ENCODE measurements at places on chromosomes 6 and 20.

- DNase-seq = peak; percentile 62
These were observed 180.3 kb downstream of the CDH26 start for GRCh38 chr20:60138256-60139220.

DNA sequence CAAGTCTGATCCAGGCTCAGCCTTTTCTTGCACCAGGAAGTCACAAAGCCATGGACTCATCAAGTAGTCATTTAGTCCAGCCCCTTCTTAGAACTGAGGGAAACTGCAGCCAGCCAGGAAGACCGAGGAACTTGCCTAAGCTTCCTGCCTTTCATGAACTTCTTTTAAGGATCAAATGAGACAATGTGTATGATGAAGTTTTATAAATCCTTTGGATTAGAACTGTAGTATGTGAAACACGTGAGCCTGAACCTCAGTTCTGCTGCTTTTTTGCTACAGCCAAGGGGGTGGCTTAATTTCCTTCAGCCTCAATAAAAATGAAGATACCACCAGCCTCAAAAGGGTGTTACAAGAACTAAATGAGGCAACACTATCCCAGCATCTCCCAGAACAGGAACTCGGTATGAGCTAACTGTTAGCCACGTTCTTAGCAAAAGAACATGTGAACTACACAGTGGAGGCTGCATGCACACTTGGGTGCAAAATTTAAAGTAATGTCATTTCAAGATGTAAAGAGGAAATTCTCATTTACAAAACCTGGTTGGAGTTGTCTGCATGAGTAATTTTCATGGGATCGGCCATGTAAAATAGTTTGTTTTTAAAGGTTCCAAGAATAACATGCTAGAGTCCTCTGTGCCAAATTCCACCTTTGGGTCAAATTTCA, 76.0 kb upstream of the TBC1D7 start:
- DNase-seq = no peak

- DNase-seq = no peak
These were observed 11.1 kb downstream of the TPD52L1 start for GRCh38 chr6:125164696-125165095.

GRCh38 chr20:5113615-5113986, 6.2 kb downstream of the PCNA start:
- DNase-seq = no peak

DNA sequence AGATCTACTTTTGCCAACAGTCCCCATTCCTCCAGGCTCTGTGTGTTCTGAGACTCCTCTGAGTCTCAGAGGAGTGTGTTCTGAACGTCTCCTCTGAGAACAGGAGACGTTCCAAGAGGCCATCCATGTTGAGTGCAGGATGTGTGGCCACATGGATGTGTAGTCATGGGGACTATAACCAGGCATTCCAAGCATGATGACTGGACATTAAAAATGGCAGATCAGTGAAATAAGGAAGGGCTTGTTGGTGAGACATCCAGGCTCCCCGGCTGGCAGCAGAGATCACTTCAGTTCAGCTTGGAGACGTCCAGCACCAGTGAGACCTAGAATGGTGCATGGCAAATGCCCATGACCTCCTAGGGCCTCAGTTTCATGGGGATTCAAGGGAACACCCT, 34.3 kb upstream of the POU5F1 start:
- DNase-seq = no peak

DNA sequence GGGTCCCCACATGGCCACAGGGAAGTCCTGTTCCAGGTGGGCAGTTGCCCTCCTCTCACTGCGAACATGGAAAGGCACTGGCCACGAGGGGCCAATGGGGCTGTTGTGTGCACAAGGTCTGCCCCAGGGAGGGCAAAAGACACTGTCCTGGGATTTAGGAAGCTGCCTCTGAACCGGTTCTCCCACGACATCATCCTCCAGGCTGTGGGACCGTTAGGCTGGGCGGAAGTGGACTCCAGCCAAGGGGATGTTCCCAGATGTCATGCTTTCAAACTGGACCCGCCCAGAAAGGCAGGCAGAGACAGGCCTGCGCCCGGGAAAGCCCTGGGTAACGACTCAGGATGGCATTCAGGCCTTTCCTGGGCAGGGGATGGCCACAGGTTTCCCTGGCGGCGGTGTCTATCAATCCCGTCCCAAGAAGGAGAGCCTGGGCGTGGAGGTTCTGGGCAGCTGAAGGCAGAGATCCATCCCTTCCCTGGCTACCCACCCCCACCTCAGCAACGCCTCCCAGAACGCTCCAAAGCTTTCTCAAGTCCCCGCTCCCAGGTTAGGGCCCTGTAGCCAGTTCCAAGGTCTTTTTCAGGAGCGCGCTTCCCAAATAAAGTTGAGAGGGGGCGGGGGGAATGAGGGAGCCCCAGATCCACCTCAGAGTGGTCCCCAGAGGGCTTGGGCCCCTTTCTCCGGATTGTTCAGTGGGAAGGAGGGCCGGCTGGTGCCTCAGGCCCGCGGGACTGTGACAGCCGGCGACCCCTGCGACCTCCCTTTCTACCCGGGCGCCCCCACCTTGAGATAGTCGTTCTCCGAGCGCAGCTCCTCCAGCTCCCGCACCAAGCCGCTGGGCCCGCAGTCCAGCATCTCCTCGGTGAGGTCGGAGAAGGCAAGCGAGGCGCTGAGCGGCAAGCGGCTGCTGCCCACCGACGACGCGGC, 13.8 kb upstream of the TLDC2 start:
- peak; percentile 79 for DNase-seq

DNA sequence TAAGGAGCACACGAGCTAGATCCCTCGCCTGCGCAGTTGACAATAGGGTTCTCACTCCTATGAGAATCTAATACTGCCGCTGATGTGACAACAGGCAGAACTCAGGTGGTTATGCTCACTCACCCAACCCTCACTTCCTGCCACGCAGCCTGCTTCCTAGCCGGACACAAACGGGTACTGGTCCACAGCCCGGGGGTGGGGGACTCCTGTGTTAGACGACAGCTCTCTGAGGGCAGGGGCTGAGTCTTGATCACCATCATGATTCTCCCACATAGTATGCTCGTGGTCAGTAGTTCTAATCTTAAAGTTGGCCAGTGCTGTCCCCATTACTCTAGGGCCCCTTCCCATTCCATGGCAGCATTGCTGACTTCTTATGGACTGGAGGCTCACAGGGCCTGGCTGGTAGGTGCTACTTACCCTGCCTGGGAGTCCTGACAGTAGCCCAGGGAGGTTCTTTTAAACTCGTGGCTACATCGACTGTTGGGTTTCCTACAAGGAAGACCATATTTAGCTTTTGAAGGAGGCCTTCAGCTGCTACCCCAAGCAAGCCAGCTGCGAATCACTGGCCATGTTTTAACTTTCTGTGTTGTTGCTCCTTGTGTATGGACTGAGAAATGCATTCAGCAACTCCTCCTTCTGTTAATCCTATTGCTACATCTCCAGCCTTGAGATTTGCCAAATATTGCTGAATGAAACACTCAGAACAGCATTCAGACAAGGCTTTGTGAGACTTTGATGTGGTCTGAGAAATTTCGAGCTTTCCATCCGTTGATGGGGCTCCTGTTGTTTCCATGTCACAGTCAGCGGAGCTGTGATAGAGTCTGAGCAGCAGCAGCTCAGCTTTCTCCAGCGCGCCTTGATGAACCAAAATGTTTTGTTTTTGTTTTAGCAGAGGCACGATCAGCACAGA, 300.3 kb downstream of the NRN1 start:
- DNase-seq = no peak

DNA sequence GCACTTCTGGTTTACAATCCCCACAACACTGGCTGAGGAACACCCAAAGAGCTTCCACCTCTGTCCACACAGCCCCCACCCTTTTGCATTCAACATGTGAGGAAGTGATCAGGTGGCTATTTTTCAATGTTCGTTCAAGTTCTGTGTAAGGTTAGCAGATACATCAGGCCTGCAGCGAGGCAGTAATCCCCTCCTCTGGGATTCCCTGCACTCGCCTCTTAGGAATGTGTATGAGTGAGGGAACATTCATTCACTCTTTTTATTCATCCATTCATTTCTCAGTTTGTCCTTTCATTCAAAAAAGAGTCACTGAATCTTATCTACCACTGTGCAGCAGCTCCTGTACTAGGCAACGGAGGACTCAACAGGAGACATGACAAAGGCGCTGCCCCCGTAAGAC, 236.4 kb upstream of the PRDM1 start:
- DNase-seq = no peak

- peak; percentile 30 for DNase-seq
These were observed 10.3 kb downstream of the ZNF337 start for GRCh38 chr20:25686081-25687067.

- DNase-seq = no peak
These were observed 45.8 kb downstream of the HIVEP2 start for GRCh38 chr6:142898927-142899895.

- no peak for DNase-seq
These were observed 60.0 kb upstream of the PIM1 start for GRCh38 chr6:37109714-37110499.

Measured in ELF-1 (cell line).